ENCODE measurements at places on chromosomes 11 and 22.

- DNase-seq = no peak
These were observed 17.5 kb upstream of the TSPAN18 start for GRCh38 chr11:44709281-44709562.

- no peak for DNase-seq
These were observed 71.8 kb upstream of the PITPNB start for GRCh38 chr22:27990879-27991278.

GRCh38 chr11:84714316-84714780 is 912.8 kb downstream of the DLG2 start:
- DNase-seq = no peak

- no peak for DNase-seq
These were observed 67.0 kb upstream of the RASSF10 start for GRCh38 chr11:12942157-12942556.

DNA sequence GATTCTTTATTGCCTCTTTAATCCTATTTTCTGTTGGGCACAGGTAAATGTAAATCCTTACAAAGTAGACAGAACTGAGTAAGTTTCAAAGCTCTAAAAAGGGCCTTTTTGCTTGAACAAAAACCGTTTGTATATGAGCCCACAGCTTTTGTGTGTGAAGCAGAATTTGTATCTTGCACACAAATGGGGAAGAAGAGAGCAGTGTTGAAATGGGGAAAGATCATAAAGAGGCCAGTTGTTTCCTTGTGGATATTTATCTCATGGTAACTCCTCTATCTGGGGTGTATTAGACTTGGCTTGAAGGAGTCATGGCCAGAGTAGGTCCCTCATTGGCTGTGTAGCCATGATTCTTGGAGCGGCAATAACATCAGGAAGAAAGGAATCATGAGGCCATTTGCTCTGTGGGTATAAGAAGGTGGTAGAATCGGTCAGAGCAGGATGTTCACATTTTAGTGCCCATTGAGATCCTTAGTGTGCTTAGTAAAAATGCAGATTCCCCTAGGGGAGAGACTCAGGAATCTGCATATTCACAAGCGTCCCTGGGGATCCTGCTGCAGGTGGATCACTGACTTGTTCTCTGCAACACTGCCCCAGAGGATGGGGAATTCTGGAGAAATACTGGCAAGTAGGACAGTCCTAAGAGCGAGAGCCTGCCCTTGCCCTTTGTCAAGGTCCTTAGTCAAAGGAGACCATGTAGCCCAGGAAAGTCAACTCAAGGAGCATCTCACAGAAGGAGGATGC is 126.5 kb downstream of the LDLRAD3 start:
- no peak for DNase-seq

DNA sequence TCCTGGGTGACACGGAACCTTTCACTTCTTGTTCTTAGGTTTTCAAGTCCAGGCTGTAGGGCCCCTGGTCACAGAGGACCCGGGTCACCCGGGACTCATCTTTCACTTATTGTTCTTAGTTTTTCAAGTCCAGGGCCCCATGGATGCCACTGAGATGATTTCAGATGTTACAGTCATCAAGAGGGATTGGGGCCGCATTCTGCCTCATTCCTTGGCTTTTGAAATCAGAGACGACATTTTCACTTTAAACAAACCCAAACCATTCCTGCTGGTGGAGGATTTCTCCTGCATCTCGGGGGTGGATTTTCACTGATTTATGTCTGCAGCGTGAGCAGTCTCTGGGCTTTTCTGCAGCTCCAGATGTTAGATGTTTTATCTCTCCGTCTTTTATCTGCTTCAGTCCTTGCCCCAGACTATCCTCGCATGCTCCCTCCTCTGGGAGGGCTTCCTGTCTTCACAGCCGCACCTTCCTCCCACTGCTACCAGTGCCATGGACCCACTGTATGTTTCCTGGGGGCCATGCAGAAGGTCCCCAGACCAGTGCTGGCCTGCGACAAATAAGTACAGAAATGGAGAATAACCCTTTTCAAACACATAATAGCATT is 27.4 kb downstream of the FBLN1 start:
- DNase-seq = no peak

GRCh38 chr11:65918211-65919140 is at the start of gene C11orf68:
C11orf68 (minus strand) TSS chr11:65919062; CDS start chr11:65919031, 31 bp downstream.
- DNase-seq = no peak

DNA sequence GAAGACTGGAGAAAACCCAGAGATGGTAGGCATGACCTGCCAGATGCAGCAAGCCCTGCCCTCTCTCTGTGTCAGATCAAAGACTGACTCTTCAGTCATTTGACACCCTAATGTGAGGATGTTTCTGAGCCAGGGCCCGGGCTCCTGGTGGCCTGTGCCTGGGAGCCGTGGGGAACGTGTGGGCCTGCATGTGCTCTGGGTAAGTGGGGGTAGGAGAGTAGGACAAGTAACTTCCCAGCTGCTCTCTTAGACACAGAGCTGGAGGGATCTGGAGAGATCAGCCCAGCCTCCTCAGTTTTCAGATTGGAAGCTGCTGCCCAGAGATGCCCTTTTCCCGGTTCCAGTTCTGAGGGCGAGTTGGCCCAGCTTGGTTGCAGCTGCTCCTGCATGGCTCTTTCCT is 110.8 kb downstream of the TEAD1 start:
- no peak for DNase-seq

DNA sequence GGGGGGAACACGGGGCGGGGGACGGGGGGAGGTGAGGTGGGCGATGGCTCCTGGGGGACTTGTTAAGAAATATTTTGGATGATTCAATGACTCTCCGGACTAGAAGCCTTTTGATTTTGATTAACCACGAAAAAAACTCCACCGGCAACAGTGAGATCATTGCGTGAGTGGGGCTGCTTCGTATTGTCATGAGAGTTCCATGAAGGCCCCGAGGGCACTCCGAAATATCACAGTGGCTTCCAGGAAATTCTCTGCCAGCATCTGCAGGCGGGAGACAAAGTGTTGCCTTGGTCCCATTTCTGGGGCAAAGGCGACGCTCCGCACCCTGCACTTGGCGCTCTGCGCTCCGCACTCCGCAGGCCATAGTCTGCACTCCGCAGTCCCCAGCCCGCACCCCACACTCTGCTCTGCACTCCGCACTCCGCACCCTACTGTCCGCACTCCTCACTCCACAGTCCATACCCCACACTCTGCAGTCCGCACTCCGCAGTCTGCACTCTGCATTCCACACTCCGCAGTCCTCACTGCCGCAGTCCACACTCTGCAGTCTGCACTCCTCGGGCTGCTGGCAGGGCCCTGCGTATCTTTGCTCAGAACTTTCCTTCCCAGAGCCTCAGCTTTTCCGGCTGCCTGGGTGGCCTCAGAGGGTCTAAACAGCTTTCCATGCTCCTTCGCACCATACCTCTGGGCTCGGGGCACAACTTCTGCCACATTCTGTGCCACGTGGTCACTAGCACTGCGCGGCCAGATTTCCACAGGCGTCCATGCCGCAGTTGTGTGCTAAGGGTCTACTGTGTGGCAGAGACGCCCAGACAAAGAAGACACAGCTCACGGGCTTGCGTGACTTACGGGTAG is 61.1 kb downstream of the LINC01488 start:
- DNase-seq = no peak

- no peak for DNase-seq
These were observed 60.8 kb downstream of the TBC1D22A start for GRCh38 chr22:46823248-46823647.

DNA sequence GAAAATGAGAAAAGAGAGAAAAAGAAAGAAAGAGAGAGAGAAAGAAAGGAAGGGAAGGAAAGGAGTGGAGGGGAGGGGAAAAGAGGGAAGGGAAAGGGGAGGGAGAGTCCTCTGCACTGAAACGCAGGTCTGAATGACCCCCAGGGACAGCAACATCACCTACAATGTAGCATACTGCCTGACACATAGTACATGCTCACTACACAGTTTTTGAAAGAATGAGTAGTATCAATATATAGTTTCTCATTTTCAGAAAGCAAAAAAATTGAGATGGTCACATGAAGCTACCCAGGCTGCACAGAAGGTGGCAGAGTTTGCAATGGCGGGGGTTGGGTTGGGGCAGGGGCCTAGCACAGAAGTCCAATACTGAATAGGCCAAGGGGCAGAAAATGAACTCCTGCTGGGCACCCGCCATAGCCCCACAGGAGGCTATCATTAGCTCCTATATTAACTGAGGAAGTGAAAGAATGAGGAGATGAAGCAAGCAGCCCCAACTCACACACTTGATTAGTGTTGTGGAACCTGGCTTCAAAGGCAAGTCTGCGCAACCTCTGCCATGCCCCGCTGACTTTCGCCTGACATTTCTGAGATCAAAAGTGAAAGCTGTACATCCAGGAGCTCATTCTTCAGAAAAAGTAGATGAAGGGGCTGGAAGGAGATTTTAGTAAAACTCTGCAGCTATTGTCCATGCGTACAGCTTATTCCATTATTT is 241.2 kb upstream of the SYN3 start:
- no peak for DNase-seq

DNA sequence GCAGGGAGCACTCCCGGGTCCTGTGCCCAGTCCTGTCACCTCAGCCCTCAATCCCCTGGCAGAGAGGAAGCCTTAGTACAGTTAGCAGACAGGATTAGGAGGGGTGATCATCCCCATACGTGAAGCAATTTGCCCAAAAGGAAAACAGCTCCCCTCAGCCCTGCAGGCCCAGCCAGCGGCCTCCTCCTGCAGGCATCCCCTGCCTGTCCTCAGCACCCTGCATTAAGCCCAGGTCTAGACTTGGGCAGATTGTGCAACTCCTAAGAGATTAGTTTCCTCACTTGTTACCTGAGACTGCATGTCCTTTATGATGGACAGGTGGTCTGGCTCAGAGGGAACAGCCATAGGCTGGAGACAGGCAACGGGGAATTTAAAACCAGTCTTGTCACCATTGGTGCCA is 95.5 kb upstream of the TMEM45B start:
- DNase-seq = no peak

DNA sequence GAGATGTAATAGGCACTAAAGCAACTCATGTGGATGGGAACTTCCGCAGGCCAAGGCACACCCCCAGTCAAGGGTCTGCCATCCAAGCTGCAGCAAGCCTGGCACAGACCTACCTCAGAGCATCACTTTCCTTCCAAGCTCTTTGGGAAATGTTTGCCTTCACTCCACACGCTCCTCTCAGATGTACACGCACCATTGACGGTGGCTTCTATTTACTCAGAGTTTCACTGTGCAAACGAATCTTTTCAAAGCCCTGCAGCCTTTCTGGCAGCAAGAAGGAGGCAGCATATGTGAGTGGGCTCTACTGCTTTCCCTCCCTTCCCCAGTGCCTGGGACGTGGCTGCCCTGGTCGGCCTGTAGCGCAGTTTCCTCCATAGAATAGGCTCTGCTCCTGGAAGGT is 60.9 kb upstream of the USP47 start:
- DNase-seq = no peak

- peak; percentile 74 for DNase-seq
These were observed 31.9 kb downstream of the PDGFB start for GRCh38 chr22:39212721-39213376.

- peak; percentile 72 for DNase-seq
These were observed 10.4 kb upstream of the MRPL17 start for GRCh38 chr11:6693342-6694228.

- no peak for DNase-seq
These were observed 21.7 kb downstream of the VSIG10L2 start for GRCh38 chr11:125967515-125967914.

- DNase-seq = no peak
These were observed 531.6 kb downstream of the MN1 start for GRCh38 chr22:27269751-27270543.

DNA sequence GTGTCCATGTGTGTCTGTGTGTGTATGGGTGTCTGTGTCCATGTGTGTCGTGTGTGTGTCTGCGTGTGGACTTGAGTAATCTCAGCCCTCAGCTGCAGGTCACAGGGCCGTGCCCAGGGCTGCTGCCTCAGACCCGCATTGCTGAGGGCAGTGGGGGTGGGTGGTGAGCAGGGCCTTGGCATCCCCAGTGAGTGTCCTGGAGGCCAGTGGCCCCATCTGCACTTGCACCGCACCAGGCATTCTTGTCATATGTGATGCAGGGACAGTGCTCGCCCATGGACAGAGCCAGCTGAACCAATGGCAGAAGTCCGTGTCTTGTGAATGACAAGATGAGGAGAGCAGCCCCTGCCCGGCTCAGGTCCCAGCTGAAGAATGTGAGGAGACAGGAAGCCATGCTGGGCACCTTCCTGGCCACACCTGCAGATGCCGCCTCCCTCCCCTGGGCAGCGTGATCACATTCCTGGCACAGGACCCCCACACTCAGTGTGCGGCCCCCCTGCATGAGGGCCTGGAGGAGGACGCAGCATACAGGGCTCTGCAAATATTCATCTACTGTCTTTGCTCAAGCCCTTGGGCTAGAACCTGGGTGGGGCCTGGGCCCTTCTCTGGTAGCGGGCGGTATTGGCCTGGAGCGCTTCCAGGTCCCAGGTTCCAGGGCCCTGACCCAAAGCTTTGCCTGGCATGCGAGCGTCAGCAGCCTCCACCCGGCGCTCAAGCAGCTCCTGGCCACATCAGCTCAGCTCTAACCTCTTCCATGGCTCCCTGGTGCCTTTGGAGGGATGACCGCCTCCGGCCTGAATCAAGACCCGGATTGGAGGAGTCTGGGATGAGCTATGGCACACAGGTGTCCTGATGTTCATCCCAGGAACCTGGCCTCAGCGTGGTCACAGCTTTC is 3.9 kb downstream of the ALDH3B2 start:
- no peak for DNase-seq

DNA sequence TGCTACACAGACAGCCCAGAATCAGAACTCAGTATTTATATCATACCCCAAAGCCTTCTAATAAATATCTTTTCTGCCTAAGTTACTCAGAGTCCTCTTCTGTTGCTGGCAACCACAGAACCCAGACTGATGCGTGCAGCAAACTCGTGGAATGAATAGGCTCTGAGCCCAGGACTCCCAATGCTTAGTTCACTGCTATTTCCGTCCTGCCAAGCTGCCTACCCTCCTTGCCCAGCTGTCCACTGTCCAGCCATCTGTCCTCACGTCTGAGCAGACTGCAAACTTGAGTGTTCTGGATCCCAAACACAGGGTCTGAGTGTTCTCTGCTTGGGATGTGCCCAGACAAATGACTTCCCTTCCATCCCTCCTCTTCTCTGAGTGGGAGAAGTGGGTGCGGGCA is 19.4 kb downstream of the PTPN5 start:
- DNase-seq = no peak

GRCh38 chr11:2251138-2251537 is 19.2 kb downstream of the ASCL2 start:
- no peak for DNase-seq

- no peak for DNase-seq
These were observed 4.0 kb downstream of the DAGLA start for GRCh38 chr11:61683961-61684869.

- DNase-seq = no peak
These were observed 630 bp downstream of the CD5 start for GRCh38 chr11:61102667-61103571.

- DNase-seq = no peak
These were observed 12.0 kb upstream of the MUC6 start for GRCh38 chr11:1048375-1049070.

DNA sequence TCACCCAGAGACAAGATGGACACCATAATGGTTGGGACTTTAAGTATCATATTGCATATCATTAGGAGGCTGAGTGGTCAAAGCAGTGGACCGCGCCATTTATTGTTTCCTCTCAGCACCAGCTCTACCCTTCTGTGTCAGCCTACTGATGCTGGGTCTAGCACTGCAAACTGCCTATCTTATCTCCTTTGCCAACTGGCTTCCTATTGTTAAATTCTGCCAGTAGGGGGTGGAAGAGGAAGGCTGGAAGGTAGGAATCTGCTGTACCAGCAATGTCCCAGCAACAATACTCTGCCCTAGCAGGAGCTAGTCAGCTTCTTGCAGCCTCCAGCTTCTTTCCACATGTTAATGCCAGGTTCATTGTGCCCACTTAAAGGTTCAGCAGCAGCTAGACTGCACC is 367.1 kb upstream of the PDGFD start:
- no peak for DNase-seq

GRCh38 chr11:126329644-126330211 is 25.8 kb upstream of the ST3GAL4 start:
- DNase-seq = no peak
